ENCODE measurements at places on chromosomes 2 and 18.

GRCh38 chr2:238145851-238146250, 7.4 kb downstream of the KLHL30 start:
- DNase-seq = no peak

- DNase-seq = no peak
These were observed 386.3 kb upstream of the MYT1L start for GRCh38 chr2:2717406-2717805.

GRCh38 chr18:78830826-78831225, 148.8 kb upstream of the SALL3 start:
- no peak for DNase-seq

DNA sequence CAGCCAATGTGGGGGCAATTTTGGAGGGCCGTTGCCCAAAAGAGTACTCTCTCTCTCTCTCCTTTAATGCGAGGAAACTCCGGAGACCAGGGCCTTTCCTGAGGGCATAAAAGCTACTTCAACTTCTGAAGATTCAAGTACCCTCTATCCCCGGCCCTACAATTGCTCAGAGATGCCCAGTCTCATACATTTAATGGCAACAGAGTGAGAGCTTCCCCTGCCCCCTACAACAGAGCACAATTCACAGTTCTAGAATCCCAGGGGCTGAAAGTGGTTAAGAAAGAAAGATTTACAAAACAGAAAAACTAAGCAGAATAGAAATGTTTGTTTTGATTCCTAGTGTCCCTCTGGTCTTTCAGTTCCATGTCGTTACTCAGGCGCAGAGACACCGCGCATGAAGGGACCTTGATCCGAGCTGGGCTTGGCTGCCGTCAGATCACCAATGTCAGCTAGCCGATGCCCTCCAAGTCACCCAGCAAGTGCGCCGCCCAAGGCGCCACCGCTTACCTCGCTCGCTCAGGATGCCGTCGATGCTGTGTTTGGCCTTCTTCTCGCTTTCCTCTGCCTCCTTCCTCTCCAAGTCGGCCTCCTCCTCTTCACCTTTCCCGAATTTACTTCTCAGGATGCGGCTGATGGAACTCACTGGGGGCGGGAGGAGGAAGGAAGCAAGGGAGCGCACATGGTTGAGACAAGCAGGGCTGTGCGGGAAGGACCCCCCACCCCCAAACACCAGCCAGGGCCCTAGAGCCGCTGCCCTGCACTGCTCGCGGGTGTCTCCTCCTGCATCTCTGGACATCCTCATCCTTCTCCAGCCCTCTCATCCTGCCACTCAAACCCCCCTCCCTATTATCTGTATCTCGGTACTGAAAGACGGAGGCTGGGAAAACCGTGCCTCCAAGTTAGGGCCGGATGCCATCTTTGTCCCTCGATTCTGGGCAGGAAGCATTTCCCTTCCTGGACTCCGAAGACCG, 4.9 kb downstream of the PAX3 start:
- DNase-seq = no peak

- DNase-seq = no peak
These were observed 41.4 kb upstream of the NFATC1 start for GRCh38 chr18:79354350-79354749.

- DNase-seq = no peak
These were observed 35.7 kb downstream of the RASGRP3 start for GRCh38 chr2:33512112-33512511.

GRCh38 chr2:128787616-128788015, 468.9 kb upstream of the HS6ST1 start:
- DNase-seq = no peak

- no peak for DNase-seq
These were observed 75.4 kb downstream of the CERKL start for GRCh38 chr2:181581534-181581933.

DNA sequence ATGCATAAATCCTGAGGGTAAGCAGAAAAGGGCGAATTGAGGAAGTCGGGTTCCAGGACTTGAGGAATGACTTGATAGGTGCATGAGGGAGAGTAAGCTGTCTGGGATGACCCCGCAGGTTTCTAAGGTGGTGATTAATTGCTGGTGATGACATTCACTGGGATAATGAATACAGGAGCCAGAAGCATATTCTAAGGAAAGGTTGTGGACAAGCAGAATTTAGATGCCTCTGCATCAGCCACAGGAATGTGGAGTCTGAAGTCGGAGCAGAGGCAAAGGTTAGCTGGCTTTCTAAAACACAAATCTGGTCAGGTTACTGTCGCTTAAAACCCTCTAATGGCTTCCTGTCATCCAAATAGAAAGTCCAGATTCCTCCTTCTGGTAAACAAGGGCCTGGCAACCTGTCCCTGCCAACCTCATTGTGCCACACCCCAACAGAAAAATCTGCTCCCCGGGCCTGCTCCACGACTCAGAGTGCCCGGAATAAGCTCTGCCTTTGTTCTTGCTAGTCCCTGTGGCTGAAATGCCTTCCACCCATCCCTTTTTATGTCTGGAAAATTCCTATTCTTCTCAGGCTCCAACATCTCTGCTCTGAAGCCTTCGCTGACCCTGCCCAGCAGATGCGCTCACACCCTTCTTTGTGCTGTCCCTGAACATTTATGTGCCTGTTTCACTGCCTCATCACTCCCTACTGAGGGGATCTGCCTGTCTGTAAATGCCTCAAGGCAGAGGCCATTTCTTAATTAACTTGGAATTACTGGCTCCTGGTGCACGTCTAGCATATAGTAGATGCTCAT, 11.3 kb upstream of the TMEM214 start:
- DNase-seq = no peak

- DNase-seq = no peak
These were observed 324.8 kb downstream of the ALK start for GRCh38 chr2:29596584-29596983.

DNA sequence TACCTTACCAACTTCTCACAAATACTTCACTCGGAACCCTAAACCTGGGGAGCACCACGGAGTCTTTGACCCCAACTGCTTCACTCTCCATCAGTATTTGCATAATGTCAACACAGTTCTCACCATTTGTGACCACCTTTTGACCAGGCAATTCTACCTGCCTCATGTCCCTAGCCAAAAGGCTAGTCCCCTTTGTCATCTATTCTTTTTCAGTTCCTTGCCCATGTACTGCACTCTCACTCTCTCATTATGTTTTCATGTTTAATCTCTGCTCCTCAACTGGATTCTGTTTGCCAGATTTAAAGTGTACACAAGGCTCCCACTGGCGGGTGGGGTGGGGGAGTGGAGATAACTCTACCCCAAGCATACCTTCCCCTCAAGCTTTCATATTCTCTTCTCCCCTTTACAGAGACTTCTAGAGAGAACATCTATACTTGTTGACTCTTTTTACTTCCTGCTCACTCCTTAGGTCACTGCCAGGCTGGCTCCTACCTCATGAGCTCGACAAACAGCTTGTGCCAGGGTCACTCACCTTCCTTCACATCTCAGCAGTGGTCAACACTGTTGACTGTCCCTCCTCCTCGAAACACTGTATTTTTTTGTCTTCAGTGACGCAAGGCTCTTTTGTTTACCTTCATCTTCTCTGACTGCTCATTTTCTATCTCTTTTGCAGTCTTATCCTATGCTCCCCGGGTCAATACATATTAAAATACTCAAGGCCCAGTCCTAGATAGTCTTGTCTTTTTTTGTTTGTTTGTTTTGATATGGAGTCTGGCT, 88.7 kb upstream of the MAP4K3 start:
- no peak for DNase-seq

GRCh38 chr2:213862407-213863076, 548.3 kb upstream of the VWC2L start:
- no peak for DNase-seq

GRCh38 chr2:39851251-39851650, 72.2 kb upstream of the THUMPD2 start:
- DNase-seq = no peak

DNA sequence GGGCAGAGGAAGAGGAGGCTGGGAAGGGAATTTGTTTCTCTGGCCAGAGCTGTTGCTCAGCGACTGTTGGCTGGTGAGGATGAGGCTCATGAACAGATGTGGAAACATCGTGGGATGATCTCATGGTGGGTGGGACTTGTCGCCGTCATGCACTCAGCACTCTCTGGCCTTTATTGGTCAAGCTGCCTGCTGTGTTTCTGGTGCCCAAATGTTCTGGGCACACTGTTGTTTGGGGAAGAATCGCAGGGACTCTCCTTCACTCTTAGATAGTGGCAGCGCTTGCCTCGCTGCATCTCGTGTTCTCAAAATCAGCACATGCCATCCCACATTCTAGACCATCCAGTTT, 145.6 kb downstream of the AGAP1 start:
- no peak for DNase-seq

- no peak for DNase-seq
These were observed 353.6 kb upstream of the MAP2 start for GRCh38 chr2:209070262-209070661.

- DNase-seq = no peak
These were observed 326.5 kb upstream of the CDH20 start for GRCh38 chr18:61006687-61007224.

GRCh38 chr18:33116376-33116775, 324.1 kb downstream of the CCDC178 start:
- DNase-seq = no peak

DNA sequence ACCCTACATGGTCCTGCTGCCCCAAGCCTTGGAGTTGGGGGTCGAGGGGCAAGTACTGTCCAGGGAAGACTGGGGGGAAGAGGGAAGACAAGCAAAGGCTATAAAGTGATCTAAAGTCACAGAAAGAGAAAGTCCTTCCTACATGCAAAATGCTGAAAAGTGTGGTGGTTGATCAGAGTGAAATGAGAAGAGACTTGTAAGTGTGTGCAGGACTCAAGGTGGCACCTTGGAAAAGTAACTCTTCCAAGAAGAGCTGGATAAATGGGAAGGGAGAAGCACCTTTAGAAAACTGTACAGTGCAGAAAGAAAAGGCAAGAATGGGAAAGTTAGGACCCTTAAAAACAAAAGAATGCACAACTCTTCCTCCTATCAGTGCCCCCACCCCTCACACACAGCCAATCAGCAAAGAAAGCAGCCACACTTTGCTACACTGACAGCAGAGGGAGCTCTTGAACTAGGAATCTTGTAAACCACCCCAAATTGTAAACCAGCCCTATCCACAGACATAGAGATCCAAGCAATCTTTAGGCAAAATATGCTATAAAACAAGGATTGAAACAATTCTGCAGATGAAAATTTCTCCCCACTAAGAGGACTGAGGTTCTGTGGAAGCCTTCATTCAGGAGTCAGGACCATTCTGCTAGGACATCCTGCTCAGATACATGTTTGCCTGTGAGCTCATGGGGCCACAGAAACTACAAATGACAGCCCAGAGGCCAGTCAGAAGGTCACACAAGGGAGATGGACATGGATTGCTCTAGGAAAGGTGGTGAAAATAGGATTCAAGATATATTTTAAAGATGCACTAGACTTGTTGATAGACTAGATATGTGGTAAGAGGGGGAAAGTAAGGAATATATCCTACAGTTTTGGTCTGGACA, 146.4 kb downstream of the FTCDNL1 start:
- no peak for DNase-seq

DNA sequence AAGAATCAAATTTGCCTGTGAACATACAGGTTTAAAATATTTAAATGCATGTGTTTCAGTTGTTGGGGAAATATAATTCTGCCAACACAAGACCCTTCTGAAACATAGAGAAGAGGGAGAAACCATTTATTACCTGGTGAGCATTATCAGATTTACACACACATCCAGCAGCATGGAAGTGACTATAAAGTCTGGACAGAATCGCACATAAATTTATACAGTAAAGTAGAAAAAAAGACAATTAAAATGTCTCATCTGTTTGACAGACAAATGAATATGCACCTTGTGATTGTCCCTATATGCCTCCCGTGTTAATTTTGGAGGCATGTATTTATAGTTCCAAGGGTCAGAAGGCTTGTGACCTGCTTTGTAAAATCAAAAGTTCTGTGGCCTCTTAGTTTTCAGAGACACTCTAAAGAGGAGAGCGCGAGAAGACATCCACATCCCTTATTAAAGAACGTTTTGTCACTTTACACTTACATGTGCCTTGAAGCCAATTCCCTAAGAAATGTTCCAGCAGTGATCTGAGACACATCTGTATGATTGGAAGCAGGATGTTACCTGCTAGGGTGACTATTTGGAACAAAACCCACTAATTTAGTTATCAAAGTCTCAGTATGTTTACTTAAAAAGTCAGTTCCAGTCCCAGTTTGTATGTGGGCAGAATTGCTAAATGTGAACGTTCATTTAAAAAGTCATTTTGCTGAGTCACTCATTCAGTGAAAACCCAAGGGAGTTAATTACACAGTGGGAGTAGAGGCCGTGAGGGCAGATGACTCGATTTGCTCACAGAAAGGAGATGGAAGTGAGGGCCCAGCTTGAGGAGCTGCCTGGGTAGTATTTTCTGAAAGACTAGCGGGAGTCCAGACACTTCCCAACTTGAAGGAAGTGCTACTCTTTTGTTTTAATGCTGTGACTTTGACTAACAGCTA, 527.6 kb upstream of the MEX3C start:
- no peak for DNase-seq

Data from T-helper 2 cell (primary cell).